Activated gamma-delta T cell (primary cell): ENCODE measurements at places on chromosomes 6 and 20.

DNA sequence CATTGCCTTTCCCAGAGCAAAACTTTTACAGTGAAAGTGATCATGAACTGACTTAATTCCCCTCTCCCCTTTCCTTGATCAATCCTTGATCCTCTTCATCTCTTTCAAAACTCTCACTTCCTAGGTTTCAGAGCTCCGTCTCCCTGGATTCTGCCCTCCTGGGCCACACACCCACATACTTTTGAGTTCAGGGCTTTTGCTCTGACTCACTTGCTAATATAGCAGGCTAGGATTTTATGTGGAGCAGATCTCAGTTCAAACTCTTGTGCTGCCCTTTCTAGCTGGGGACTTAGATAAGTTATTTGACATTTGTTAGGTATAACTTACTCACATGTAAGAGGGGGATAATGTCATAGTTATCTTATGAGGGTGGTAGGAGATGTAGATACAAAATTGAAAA, 109.1 kb upstream of the MLIP start:
- no peak for DNase-seq

DNA sequence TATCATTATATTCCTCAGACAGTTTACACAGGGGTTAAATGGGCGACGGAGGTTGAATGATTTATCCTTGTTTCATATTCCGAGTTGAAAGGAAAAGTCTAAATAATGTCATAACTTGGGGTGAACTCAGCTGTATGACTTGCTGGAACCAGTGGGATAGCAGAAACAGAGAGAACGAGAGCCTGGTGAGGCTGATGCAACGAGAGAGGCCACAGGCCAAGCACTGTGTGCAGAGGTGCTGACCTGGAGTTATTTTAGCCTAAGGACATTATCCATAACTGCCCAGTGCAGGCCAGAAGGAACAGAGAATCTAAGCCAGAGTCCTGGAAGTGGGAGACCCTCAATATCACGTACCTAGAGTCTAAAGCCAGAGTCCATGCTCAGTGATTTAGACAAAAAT, 394.9 kb downstream of the MAFB start:
- DNase-seq, result no peak

DNA sequence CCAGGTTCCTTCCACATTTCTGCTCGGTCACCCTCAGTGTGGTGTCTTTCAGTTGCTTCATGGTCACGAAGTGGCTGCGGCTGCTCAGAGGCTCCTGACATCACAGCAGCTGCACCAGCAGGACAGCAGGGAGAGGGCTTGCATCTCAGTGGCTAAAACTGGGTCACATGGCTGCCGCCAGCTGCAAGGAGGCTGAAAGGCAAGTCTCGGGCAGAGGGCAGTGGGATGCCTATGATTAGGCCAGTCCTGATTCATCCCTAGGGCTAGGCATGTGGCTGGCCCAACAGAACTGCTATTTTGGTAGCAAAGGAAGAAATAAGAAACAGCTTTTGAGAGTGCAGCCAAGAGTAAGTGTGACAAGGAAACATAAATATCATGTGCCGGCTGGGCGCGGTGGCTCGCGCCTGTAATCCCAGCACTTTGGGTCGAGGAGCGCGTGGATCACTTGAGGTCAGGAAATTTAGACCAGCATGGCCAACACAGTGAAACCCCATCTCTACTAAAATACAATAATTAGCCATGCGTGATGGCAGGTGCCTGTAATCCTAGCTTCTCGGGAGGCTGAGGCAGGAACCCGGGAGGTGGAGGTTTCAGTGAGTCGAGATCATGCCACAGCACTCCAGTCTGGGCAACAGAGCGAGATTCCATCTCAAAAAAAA, 46.6 kb downstream of the RBM38 start:
- no peak for DNase-seq

DNA sequence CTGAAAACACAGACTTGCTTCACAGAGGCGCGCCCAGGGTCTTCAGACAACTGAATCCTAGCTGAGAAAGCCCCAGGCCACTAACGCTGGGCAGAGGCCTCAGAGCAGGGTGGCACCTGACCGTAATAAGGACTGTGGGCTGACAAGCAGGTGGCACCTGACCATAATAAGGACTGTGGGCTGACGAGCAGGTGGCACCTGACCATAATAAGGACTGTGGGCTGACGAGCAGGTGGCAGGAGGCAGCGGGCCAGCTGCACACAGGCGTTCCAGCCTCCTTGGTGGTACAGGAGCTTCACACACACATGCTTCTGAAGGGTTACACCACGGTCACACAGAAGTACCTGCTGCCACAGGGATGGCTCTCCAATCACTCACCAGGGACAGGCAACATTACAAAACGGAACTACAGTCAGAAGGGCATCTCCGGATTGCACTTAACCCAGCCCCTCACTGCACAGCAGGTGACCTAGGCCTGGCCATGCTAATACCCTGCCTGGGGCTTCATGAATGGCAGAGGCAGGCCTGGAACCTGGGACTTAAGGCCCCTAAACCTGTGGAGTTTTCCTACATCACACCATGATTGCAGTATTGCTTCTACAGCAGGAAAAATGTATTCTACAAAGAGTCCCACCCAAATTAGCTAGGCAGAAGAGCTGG, 50.8 kb downstream of the PSMG4 start:
- DNase-seq, result no peak

- no peak for DNase-seq
Measured at GRCh38 chr6:33761922-33762629, 15.4 kb upstream of the IP6K3 start.

DNA sequence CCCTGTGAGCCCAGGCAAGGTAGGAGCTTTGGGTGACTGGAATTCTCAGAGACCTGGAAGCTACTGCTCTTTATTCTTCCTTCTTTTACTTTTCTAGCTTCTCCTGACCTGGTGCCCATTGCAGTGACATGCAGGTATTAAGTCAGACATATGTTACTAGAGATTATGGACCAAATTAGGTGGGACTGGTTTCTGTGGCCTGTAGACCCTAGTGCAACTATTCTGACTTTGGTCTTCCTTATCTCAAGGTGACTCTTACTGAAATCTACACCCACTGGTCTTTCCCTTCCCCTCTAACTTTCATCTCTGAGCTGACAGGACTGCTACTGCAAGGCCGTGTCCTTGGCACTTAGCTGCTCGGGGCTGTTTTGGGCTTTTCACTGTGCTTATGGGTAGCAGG, 24.4 kb upstream of the TMEM217 start:
- no peak for DNase-seq

DNA sequence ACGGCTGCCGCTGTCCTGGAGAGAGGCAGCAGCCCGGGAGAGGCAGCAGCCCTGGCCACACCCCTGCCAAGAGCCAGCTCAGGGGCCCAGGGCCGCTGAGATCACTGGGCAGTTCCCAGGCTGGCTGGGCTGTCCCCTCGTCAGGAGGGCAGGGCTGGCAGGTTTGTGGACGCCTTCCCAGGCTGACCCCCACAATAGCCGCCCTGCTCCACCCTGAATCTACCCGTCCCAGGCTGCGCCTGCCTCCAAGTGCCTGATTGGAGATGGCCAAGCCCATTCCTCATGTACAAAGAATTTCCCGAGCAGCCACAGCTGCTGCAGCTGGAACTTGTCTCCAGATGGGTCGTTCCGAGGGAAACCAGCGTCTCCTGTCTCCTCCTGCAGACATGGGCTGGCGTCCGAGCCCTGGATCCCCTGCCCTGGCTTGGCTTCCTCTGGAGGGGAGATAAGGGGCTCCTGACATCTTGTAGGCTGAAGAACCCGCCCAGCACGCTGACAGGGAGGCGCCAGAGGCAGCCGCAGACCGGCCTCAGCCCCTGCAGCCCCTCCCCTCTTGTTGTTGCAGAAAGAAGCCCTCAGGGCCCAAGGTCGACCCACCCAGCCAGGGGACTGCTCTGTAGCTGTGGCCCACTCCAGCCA, 9.4 kb upstream of the GATA5 start:
- no peak for DNase-seq

- no peak for DNase-seq
Measured at GRCh38 chr6:169660751-169661390, 41.0 kb downstream of the WDR27 start.

DNA sequence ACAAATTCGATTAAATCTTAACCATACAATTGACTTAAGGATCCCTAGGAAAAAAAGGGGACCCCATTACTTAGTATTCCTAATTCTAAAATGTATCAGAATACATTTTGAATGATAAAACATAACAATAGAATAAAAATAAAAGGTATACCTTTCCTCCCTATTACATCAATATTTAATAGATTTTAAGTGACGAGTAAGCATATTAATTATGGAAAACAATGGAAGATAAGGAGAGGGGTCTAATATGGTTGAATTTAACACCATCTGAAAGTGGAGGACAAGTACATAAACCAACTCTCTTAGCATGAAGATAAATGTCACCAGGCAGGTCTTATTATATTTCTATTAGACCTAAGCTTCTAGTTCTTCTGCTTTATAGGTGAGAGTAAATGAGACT, 232.1 kb downstream of the HAO1 start:
- DNase-seq, result no peak

DNA sequence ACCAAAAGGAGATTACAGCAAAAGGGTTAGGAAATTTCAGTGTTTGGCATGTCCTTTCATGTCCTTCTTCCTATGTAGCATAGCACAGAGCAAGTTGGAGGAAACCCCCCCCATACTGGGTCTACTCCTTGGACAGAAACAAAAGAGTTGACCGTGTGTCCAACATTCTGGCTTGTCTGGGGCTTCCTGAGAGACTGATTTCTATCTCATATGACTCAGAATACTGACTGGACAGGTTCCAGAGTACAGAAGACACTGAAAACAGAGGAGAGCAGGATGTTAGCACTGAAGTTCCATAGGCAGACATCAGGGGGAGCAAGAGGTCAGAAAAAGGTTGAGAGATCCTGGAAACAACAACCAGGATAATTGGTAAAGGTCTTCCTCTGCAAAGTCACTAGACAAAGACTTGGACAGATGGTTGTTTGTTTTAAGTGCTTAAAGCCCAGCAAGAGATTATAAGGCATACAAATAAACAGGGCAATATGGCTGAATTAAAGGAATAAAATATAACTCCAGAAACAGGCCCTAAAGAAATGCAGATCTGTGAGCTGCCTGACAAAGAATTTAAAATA, 48.4 kb downstream of the USP49 start:
- DNase-seq, result no peak

- DNase-seq, result no peak
Measured at GRCh38 chr20:45358282-45359068, 4.5 kb upstream of the SYS1 start.

DNA sequence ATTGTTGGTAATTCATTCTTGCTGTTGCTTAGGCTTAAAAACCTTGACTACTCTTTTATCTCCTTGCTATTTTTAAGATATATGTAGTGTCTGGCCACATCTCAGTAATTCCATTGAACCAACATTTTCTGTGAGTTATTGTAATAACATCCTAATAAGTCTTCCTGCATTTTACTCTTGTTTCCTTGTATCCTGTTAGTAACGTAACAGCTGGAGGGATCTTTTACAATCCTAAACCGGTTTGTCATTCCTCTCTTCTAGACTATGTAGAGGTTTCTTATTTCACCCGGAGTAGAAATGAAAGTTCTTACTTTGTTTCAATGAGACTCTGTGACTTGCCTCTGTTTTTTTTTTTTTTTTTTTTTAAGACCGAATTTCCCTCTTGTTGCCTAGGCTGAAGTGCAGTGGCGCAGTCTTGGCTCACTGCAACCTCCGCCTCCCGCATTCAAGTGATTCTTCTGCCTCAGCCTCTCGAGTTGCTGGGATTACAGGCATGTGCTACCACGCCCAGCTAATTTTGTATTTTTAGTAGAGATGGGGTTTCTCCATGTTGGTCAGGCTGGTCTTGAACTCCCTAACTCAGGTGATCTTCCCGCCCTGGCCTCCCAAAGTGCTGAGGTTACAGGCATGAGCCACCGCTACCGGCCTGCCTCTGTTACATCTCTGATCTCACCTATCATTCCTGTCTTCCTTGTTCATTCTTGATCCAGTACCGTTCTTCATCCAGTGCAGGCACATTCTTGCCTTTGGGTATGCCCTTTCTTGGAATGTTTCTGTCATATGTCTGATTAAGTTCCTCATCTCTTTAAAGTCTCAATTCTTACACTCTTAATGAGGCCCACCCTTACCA, 44.7 kb downstream of the NCOA3 start:
- DNase-seq, result no peak

DNA sequence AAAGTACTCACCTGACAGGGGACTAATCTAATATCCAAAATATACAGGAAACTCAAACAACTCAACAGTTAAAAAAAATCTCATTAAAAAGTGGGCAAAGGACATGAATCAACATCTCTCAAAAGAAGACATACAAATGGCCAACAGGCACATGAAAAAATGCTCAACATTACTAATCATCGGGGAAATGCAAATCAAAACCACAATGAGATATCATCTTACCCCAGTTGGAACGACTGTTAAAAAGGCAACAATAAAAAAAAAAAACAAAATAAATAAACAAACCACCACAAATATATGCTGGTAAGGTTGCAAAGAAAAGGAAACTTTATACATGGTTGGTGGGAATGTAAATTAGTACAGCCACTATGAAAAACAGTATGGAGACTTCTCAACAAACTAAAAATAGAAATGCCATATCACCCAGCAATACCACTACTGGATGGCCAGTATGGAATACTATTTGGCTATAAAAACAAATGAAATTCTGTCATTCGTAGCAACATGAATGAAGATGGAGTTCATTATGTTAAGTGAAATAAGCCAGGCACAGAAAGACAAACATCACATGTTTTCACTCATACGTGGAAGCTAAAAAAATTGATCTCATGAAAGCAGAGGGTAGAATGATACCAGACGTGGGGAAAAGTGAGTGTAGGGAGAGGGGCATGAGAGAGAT, 6.6 kb downstream of the SIRPB2 start:
- no peak for DNase-seq

DNA sequence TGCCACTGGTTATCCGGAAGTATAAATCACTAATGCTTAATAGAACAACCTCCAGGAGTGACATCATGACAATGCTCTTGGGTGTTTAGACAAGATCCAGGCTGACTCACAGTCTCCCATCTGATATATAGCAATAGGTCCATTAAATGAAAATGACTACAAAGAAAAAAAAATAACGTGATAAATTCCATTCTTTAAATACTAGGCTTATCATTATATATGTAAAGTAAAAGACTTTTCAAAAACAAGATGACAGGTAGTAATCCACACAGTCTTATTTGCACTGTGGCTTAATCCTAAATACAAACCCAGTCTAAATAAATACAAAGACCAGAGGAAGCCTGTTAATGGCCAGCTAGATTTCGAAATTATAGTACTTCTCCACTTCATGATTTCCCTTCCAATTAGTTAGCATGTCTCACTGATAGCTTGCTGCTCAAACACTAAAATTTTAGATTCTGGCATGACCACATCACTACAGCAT, 149.1 kb upstream of the BEND3 start:
- no peak for DNase-seq

DNA sequence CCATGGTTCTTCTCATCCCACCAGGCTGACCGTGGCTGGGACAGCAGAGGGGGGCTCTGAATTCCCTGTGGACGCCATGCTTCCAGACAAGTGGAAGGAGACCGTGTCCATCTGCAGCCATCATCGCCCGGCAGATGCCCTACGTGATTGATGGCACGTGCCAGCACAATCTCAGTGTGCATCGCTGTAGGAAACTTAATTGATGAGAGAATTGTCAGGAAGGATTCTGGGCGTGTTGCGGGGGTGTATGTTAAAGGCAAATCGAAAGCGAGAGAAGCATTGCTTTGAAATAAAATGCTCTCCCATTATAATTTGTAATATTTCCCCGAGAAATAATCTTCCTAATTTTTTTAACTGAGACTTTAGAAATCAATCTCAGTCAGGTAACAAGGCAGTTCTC, 185.5 kb upstream of the CDH4 start:
- no peak for DNase-seq

GRCh38 chr20:49685809-49686208, 27.9 kb downstream of the B4GALT5 start:
- DNase-seq, result no peak
